Non-pigmented ciliary epithelial cell (primary cell): ENCODE measurements at places on chromosomes 5 and 9.

- DNase-seq, result no peak
Observed at GRCh38 chr9:91126761-91127445, 234.8 kb downstream of the AUH start.

DNA sequence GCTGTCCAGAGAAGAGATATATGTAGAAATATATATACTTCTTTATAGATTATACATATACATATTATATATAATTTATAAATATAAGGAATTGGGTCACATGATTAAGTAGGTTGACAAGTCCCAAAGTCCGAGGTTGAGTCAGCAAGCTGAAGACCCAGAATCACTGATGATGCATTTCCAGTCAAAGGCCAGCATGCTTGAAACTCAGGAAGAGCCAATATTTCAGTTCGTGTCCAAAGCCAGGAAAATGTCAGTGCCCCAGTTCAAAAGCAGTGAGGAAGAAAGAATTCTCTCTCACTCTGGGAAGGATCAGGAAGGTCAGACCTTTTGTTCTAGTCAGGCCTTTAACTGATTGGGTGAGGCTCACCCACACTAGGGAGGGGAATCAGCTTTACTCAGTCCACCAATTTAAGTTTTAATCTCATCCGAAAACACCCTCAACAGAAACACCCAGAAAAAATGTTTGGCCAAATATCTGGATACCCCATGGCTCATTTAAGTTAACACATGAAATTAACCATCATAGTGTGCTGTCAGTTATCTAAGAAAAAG, 42.0 kb upstream of the LVRN start:
- no peak for DNase-seq

DNA sequence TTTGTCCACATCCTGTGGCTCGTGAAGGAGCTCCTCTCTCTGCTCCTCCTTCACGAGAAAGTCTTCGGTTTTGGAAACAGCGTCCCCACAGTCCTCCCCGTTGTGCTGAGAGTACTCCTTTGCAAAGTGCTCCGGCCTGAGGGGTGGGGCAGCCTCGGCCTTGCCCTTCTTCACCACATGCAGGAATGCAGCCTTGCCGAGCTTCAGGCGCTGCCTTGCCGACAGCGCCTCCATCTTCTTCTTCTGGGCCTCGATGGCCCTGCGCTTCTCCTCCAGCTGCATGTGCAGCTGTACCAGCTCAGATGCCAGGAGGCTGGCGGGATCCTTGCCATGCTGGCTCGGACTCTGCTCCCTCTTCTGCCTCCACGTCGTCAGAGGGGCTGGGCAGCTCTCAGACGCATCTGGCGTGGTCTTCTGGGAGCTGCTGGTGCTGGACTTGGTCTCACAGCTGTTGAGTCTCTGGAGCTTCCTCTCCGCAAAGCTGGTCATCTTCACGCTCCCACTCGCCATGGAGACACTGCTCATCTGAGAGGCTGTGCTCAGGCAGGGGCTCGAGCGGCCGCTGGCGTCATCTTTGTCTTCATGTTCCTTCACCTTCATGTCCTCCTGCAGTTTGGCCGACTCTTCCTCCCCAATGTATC, 85.5 kb downstream of the CAMSAP1 start:
- no peak for DNase-seq

- DNase-seq, result peak; percentile 37
Observed at GRCh38 chr9:131277910-131278701, 1.8 kb upstream of the FAM78A start.

DNA sequence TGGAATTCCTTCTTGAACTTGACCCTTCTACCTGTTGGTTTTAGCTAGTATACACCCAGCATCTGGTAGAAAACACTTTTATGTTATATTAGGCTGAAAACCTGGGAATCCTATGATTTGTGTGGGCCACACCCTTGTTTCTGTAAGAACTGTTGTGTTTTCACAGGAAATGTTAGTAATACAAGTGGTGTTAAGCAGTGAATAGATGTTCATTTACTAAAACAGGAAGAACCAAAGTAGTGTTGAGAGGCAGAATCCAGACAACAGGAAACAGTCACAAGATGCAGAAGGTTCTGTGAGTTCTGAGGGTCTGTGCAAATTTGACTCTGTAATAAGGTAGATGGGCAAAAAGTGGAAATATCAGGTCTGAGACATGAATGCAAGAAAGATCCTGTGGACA, 73.0 kb upstream of the RAI14 start:
- DNase-seq, result no peak

GRCh38 chr5:132478366-132478871, 12.2 kb downstream of the IRF1 start:
- no peak for DNase-seq

GRCh38 chr9:135898634-135899407, 8.5 kb downstream of the CAMSAP1 start:
- DNase-seq, result no peak

- no peak for DNase-seq
Observed at GRCh38 chr5:143208781-143209510, 194.5 kb downstream of the NR3C1 start.
